ENCODE measurements at places on chromosomes 13 and 19. TPM values are rescaled to one million over a fixed set of nuclear protein-coding genes. Genes with fewer than 3 reads are reported as not detected.

- DNase-seq, result no peak
Observed at GRCh38 chr13:112467236-112467635, 91.1 kb downstream of the SPACA7 start.

The HIPK4 gene
- total RNA-seq, result not detected

- DNase-seq, result peak; percentile 66
Observed at GRCh38 chr19:55212447-55212846, 3.1 kb upstream of the PTPRH start.

The CEACAM4 gene
- total RNA-seq, result 2.2 TPM

DNA sequence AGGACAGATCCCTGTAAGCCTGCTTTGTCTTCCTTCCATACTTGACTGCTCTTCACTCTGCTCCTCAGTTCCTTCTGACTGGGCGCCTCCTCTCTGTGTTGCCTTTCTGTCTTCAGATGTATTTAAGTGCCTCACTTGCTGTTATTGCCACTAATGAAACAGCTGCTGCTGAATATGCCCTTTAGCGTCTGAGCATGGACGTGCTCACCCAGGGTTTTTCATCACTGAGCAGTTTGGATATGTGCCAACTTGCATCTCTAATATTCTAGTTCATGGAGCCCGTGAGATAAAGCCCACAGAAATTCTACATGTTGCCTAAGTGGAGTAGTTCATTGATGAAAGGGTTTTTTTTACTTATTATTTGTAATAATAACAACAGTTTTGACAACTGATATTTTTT is 198.2 kb downstream of the MYO16 start:
- DNase-seq, result no peak

The PLA2G4C gene
- 3.9 TPM for total RNA-seq

DNA sequence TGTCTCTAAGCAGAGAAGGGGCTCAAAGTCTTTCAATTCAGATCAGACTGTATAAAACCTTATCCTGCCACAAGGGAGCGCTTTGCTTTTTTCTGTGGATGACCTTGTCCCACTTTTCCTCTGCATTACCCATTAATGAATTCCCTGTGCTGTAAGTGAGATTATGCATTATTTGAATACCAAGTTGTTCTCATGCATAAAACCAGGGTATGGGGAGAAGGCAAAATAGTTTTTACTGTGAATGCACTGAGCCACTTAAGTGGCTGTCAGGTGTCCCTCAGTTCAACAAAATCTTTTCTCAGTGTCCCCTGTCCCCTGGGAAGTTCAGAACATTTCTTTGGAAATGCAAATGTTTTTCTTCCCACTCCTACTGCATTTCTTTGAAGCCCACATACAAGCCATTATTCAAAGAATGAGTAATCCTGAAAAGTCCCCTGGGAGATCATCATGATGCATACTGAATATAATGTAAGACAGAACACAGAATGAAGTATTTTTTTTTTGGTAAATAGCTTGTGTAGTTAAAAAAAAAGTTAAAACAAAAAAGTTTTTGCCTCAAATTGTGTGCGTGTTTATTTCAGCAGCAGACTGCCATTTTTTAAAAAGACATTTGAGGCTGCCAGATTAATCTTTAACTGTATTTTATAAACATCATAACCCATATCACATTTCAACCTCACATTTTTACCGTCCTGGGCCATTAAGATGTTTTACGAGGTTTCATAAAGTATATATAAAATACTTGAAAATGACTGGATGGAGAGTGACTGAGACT is 506.7 kb upstream of the PCDH9 start:
- no peak for DNase-seq

The EID2B gene
- total RNA-seq, result 1.4 TPM

DNA sequence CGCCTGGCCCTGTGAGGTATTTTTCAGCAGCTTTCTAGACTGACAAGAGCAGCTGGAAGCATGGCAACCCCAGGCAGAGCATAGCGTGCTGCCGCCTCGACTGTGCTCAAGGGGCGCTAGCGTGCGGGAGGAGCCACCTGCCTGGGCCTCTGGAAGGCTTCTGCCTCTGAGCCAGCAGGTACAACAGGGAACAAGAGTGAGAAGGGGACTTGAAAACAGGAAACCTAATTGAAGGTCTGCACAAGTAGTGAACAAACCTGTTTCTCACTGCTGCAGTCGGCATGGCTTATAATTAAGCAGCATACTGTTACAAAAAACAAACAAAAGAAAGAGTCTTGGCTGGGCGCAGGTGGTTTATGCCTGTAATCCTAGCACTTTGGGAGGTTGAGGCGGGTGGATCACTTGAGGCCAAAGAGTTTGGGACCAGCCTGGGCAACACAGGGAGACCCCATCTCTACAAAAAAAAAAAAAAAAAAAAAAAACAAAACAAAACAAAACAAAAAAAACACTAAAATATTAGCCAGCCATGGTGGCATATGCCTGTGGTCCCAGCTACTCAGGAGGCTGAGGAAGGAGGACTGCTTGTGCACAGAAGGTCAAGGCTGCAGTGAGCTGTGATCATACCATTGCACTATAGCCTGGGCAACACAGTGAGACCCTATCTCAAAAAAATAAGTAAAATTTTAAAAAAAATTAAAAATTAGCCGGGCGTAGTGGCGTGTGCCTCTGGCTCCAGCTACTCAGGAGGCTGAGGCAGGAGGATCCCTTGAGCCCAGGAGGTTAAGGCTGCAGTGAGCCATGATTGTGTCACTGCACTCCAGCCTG is 12.6 kb upstream of the GARRE1 start:
- DNase-seq, result no peak

The IRGC gene
- not detected for total RNA-seq

GRCh38 chr19:47096721-47097120 is 16.9 kb downstream of the ZC3H4 start:
- no peak for DNase-seq

- peak; percentile 52 for DNase-seq
Observed at GRCh38 chr19:14089662-14090508, 666 bp downstream of the SAMD1 start.

GRCh38 chr13:62388515-62388914 is 972.9 kb upstream of the PCDH20 start:
- DNase-seq, result no peak
